ENCODE measurements at places on chromosomes 6 and 20.

DNA sequence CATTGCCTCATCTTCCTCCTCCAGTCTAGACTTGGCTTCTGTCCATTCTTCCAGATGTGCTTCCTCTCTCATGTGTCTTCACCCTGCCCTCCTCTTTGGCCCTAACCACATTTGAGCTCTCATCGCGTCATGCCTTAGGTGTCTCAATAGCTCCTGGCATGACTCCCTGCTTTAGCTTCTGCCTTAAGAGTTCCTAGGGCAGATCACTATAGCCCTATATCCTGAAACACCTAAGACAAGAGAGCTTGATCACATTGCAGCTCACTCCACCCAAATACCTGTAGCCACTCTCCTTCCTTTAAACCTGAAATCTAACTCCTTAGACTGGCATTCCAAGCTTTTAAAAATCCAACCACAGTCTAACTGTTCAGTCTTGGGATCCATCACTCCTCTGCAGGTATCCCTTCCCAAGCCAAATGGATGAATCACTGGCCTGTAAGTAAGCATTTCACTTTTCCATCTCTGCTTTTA is 69.0 kb upstream of the STXBP5 start:
- DNase-seq, result no peak

DNA sequence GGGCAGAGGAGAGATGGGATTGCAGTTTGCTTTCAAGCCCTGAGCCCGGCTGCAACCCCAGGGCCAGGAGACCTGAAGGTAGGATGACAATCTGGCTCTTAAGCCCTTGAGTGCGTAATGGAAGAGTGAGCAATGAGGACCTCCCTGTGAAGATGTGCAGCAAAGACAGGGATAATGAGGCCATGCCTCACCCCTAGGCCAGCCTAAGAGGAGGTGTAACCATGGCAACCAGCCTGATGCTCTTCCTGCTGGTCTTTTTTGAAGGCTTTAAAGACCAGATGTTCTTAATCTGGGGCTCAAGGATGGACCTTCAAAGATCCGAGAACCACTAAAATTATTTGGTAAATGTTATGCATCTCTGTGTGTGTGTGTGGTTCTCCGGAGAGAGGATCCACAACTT is 8.2 kb downstream of the ARHGAP40 start:
- DNase-seq, result no peak

GRCh38 chr6:162999575-163000285 is 272.0 kb downstream of the PACRG start:
- DNase-seq, result no peak

DNA sequence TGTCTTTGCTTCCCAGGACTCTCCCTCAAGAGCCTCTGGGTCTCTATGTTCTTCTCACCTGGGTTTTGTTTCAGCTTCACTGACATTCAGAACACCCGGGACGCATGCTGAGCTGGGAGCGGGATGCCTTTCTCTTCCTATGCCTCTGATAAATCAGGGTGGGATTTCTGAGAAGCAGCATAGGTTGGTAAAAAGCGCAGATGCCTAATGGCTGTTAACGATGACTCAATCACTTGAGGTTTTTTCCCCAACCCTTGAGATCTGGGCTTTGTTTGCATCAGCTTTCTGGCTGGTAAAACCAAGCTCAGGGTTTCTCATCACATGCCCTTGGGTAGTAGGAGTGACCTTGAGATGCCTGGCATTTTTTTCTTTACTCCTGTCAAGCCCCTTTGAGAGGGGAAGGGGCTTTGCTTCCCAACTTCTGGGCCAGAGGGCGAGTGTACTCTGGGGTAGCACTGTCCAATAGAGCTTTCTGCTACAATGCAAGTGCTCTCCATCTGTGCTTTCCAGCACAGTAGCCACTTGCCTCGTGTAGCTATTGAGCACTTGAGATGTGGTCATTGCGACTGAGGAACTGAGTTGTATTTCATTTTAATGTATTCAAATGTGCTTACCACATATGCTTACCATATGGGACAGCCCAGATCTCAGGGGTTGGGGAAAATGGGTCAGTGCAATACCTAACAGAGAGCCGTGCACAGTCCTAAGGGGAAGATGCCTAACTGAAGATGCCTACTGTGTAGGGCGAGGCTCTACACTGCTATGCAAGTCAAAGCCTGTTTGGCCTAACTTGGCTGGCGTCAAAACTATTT is 69.1 kb downstream of the PPP1R14C start:
- DNase-seq, result no peak

GRCh38 chr6:108251252-108251651 is 9.6 kb downstream of the SNX3 start:
- DNase-seq, result no peak

DNA sequence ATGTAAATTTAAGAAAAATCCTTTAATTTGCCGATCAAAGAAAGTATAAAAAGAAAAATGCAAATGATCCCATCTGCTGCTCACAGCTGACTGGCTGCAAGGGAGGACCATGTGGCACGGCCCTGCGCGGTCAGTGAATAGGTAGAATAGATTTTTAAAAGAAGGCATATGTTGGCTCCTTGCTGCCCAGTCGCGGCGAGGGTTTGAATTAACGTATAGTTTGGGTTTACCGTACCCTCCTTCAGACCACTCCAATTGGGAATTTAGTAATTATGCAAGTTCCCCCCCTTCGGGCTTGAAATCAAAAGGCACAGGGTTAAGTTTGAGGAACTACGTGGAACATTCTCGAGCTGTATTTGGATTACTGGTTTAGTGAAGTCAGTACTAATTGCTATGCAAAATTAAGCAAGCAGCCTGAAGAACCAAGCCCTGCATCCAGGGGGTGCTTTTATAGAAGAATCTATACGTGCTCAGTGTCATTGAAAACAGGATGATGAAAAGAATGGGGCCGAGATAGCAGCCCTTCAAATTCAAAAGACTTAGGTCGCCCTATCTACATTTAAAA is 1.1 kb upstream of the BEND3 start:
- DNase-seq, result no peak

DNA sequence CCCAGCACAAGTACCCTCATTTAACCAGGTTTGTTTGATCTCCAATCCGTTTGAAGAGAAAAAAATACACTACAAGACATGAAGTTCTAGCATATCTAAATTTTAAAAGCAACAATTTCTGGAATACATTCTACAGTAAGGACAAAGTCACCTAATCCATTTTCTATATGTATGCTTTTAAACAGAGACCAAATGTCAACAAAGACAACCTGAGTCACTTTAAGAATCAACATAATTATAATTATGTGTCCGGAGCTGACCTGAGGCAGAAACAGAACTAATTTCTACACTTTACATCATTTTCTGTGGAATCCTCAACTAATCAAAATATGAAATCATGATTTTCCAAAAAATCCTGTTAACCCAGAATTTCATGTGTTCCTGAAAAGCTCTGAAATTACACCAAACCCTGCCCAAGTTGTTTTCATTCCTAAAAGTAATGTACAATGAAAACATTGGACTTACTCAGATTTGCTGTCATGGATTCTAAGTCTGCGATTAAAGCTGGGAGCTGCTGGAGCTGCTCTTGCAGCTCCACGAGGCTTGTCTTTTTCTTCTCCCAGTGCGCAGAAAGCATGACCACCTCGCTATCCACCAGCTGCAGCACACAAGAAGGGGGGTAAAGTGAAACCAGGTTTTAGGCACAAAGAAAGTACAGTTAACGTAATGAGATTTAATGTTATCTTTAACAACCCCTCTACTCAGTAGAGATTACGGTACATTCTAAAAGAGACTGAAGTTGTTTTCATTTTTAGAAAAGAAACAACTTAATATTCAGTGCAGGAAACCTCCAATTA is 35.8 kb downstream of the DTNBP1 start:
- DNase-seq, result no peak

- no peak for DNase-seq
Measured at GRCh38 chr6:56761651-56762050, 119.0 kb upstream of the DST start.

- no peak for DNase-seq
Measured at GRCh38 chr20:1933465-1933870, 38.3 kb downstream of the SIRPA start.

DNA sequence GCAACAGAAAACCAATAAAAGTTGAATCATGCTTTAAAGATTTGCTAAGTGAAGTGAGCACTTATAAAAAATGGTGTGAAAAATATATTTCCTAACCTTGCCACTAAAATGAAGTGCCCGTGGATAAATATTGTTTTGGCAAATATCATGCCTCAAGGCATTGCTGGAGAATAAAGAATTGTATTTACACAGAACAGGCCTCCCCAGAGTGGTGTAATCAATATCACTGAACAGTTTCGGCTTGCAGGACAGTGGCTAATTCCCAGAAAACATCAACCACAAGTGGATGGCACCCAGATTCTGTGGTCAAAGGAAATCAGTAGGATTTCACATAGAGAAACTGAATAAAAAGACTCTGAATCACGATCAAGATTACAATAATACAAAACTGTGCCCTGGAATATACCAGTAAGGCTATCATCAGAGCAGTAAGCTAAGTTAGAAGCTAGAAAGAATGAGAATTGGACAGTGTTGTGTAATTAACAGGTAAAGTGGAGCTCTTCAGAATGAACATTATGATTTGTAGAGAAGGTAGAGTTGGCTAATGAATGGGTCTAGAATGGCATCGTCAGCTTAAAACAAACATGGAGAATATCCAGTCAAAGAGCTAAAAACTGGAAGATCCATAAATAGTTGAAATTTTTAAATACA is 1026.9 kb upstream of the ADGRB3 start:
- DNase-seq, result no peak

DNA sequence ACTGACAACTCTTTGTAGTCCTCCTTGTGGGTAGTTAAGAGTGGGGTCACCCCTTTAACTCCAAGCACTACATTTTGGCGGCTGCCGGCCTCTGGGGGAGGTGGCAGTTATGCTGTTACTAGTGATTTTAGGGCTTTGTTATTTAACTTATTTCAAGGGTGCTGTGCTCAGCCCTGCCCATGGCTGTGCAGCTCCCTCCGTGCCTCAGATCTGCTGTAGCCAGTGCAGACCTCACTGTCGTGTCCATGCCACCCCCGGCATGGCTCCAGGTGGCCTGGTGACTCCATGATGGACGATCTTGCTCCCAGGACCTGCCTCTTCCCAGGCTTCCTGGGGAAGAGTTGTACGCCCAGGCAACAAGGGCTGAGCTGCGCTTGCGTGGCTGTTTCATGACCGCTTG is 15.4 kb downstream of the UQCC2 start:
- no peak for DNase-seq

DNA sequence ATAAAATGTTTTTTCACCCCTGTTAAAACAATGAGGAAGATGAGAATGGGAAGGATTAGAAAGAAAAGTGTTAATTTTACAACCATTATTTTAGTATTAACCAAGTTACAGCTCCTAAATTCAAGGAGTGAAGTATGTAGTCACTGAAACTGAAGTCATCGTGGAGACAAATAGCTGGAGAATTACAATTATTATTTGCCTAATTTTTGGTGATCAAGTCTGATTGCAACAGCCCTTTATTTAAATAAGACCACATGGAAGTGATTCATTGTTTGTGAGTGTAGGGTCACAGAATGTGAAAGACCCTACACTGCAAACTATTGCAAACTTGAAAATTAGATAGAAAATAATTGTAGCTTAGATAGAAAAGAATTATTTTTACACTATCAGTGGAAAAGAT is 292.4 kb downstream of the CENPW start:
- no peak for DNase-seq

DNA sequence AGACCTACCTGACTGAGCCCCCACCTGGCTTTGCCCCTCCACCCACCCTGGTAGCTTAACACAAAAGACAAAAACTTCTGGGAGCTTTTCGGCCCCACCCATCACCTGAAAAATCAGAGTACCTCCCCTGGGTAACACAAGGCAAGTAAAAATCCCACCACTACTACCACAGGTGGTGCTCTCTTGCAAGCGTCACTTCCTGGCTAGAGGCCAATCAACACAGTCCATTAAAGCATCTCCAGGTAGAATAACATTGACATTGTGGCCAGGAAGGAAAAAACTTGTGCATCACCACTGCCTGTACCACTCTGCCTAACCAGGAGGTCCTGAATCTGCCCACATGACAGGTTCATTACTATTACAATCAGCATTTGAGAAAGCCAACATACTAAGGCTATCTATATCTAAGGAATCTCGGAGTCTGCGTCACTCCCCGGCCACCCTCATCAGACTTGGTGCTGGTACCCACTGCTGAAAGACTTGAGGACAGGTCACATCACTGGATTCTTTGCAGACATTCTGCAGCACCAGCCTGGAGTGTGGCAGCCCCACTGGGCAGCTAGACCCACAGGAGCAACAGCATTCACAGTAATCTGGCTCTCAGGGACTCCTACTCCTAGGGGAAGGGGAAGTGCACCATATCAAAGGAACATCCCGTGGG is 125.9 kb downstream of the CDK19 start:
- no peak for DNase-seq

DNA sequence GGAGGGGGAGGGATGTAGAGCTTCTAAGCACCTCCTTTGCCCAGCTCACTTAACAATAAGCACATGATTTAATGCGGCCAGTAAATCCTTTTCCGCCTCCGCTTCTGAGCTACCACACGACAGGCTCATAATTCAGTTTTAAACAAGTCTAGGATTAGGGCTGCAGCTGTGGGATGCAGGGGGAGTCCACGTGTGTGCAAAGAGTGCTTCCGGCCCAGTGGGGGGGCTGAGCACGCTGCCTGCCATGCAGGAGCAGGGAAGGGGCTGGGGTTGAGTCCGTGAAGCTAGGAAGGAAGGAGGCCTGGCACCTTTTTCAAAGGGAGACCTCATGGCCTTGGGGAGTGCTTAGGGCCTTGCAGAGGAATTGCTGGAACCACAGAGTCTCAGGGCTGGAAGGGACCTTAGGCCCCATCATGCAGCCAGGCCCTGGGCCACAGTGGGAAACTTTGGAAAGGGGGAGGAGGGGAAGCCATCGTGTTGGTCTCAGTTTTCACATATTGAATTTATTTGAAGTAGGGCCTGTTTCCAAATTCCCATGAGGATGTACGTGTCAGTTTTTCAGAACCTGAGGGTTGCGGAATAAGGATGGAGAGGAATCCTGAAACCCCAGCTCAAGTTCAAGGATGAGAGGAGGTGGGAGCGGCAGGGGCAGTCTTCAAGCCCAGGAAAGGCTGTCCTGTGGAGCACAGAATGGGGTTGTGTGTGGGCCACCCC is 96.1 kb downstream of the VEGFA start:
- no peak for DNase-seq

DNA sequence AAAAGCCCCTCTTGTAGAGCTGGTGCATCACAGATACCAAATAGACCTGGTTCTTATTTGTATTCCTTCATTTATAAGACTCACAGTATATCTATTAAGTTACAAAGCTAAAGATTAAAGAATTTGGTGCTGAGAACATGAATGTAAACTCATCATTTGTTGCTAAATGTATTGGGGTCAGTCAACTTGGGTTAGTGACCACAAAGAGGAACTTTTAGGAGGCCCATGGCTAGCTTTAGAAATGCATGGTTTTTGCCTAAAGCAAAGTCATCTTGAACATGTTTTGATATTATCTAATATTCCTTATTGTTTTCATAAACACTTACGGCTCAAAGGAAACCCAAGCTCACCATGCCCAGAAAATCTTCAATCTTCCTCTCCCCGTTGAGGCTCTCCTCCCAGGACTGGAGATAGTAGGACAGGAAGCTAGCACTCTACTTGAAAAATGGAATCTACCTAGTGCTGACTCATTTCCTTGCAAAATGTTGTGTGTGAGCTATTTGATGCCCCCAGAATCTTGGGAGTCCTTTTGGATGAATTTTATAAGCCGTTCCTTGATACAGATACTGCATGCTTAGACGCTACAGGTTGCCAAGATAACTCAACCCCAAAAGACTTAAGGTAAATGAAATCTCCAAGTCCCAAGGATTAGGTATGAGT is 121.4 kb downstream of the BMP2 start:
- DNase-seq, result no peak

Measured in stimulated activated CD4-positive, alpha-beta T cell treated with anti-CD3 and anti-CD28 coated beads, Interleukin-1b, Interleukin-23, amount 100 ng/mL, for 4 hours (primary cell).